ENCODE measurements at places on chromosomes 16 and 17.

DNA sequence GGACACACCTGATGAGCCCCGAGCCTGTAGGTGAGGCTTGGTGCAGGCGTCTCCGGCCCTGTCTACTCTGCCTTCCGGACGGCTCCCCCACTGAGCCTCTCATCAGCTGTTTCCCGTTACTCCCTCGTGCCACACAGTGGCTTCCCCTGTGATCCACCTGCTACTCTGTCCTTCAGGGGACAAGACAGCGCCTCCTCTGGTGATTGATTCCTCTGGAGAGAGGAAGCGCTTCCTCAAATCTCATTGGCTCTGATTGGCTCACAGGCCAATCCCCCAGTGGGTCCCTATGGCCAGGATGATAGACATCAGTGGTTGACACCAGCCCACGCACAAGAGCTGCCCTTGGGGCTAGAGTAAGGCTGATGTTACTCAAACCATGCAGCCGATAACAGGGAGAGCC, 24.0 kb downstream of the RNF213 start:
- DNase-seq = no peak

- peak; percentile 60 for DNase-seq
Observed at GRCh38 chr16:66357523-66357928, 9.0 kb upstream of the CDH5 start.

DNA sequence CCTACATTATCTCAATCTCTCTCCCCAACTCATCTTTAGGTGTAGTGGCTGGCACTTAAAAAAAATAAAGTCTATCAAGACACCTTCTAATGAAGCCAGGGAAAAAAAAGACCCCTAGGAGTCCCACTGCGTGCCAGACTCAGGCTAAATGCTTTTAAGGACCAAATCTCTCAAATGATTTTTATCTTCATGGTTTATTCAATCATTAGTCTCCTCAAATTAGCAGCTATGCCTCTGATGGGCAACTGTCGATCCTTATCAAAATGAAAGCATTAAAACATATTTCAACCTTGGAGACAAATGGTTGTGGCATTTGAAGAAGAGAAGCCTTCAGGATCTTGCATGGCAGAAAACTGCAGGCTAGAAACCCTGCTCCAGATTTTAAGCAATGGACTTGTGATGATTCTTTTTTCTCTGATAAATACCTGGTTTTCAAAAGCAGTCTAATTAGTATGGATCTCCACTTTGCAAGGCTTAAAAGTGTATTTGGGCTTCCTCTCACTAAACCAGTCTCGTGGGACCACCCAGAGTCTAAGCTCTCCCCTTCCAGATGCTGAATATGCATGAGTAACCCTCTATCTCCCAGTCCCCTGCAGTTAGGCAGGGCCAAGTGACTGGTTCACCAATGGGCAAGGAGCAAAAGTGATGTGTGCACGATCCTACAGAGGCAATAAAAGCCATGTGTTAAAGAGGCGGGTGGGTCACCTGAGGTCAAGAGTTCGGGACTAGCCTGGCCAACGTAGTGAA, 14.9 kb downstream of the ITPRIPL2 start:
- DNase-seq = no peak

DNA sequence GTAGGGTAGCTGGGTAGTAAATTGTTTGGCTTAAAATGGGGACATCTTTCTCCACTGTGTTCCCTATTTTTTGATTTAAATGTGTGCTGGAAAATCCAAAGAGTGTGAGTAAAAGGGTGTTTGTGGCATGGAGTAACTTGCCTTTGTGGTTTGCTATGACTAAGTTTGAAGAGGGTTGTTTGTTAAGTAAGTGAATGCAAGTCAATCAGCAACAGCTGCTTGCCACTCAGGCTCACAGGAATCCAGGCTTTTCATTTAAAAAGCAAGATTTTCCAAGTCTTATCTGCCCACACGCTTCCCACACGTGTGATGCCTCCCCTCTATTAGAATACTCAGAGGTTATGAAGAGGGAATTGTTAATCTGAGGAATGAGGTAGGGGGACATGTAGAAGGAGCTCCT, 847.7 kb upstream of the RBFOX1 start:
- DNase-seq = no peak

GRCh38 chr16:23840310-23840709, 4.5 kb downstream of the PRKCB start:
- DNase-seq = no peak

GRCh38 chr16:67199808-67200198, 872 bp downstream of the ELMO3 start:
- DNase-seq = peak; percentile 56

- DNase-seq = no peak
Observed at GRCh38 chr16:79298476-79298875, 302.1 kb downstream of the MAF start.

- no peak for DNase-seq
Observed at GRCh38 chr17:29283961-29284360, 10.0 kb downstream of the NUFIP2 start.

Measured in large intestine (tissue), 12 donors.